Mesendoderm (in vitro differentiated cells): ENCODE measurements at places on chromosomes 3 and 15.

DNA sequence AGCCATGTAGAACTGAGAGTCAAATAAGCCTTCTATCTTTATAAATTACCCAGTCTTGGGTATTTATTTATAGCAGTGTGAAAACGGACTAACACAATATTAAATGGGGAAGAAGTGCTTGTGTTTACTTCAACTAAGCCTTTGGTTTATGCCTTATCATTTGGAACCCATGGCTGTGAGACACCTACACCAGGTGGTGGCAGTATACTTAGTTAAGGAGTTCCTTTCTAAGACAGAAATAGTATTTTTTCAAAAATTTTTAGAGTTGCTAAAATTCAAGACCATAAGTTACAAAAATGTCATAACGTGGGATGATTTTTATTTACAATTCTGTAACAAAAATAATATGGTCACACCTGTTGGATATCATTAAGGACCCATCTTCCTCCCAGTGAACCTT lies 354.5 kb upstream of the SOX14 start:
- H3K36me3 ChIP-seq, result no peaks in the 10 kb centered on the region
- no peak overlapping the region for H3K27ac ChIP-seq
- peak; percentile 40 for DNase-seq
- H3K27me3 ChIP-seq, result no peaks in the 10 kb centered on the region
- no peaks in the 10 kb centered on the region for H3K4me1 ChIP-seq

DNA sequence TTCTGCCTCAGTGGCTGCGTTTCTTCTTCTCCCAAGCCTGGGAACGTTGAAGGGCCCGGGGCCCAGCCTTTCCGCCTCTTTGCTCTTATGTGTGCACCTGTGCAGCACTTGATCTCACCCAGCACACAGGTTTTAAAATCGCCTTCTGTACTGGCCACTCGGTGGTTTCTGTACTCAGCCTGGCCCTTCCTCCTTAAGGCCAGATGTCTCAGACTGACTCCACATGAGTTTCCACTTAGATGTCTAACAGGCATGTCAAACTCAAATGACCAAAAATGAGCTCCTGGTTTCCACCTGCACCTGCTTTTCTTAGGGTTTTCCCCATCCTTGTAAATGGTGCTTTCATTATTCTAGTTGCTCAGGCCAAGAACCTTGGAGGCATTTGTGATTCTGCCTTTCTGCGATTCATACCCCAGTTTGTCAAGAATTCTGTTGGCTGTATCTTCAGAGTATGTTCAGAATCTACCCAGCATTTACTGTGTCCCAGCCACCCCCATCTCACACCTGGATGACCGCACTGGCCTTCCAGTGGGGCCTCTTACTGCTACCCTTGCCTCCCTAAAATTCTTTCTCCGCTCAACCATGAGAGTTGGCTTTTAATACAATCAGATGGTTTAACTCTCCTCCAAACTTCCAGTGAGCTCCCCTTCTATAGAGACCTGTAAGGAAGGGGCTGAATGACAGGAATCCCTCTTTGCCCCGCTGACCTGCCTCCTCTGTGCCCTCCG lies 2.2 kb upstream of the TRAK1 start:
- no peaks in the 10 kb centered on the region for H3K27me3 ChIP-seq
- no peaks in the 10 kb centered on the region for H3K36me3 ChIP-seq
- no peak overlapping the region for H3K27ac ChIP-seq

DNA sequence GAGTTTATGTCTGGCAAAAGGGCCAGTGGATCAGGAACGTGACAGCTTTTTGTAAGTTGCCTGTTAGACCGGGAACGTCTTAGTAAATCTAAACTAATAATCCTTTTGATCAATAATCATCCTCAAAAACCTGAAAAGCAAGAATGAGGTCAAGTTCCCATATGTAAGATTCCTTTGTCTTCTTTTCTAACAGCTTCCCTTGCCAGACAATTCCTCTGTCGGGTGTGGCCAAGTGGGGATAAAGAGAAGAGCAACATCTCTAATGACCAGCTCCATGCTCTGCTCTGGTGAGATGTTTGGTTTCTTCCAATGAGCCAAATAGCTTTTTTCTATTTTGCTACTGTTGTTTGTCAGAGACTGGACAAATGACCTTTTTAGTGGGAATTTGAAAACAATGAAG lies 19.8 kb downstream of the FANCD2OS start:
- no peak overlapping the region for H3K4me3 ChIP-seq
- no peaks in the 10 kb centered on the region for H3K27me3 ChIP-seq
- no peak overlapping the region for H3K27ac ChIP-seq
- H3K4me1 ChIP-seq, result no peaks in the 10 kb centered on the region
- H3K36me3 ChIP-seq, result peaks cover 8% of the 10 kb centered on the region

- H3K4me3 ChIP-seq, result no peak overlapping the region
- H3K27ac ChIP-seq, result no peak overlapping the region
- H3K4me1 ChIP-seq, result no peaks in the 10 kb centered on the region
- no peaks in the 10 kb centered on the region for H3K27me3 ChIP-seq
- DNase-seq, result no peak
Observed at GRCh38 chr3:112379020-112379690, 46.2 kb downstream of the CD200 start.

DNA sequence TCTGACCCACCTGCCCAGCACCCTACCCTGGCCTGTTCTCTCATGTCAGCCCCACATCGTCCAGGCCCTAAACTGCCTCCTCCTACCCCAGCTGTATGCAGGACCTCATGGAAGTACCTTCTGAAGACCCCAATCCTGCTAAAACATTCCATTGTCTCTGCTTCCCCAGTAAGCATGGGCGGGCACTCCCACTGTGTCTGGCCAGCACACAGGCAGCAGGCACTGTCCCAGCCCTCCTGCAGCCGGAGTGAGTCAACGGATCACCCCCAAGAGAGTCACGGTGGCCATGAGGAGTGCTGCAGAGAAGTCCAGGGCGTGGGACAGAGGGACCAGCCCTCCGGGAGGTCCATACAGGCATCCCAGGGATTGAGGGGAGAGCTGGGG lies 36.4 kb upstream of the SLCO2A1 start:
- no peak for DNase-seq
- H3K36me3 ChIP-seq, result no peaks in the 10 kb centered on the region

GRCh38 chr15:83109532-83109931 lies 2.1 kb downstream of the TM6SF1 start:
- H3K4me1 ChIP-seq, result no peaks in the 10 kb centered on the region
- H3K27ac ChIP-seq, result no peak overlapping the region
- no peak overlapping the region for H3K4me3 ChIP-seq

DNA sequence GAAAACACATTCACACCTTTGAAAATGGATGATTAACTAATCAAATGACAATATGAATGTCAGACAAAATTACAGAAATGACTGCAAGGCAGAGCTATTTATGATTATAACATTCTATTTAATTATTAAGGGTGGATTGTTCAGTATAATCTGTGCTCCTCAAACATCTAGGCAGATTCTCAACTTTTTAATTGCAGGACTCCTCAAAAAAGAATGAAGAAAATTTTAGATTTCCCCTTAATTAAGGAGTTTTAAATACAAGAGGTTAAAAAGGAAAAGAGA lies 22.6 kb upstream of the CMC1 start:
- H3K27me3 ChIP-seq, result no peaks in the 10 kb centered on the region
- H3K4me1 ChIP-seq, result no peaks in the 10 kb centered on the region
- DNase-seq, result no peak
- H3K4me3 ChIP-seq, result no peak overlapping the region

GRCh38 chr15:79923079-79923514 lies 26.3 kb upstream of the MTHFS start:
- peak; percentile 77 for DNase-seq
- no peaks in the 10 kb centered on the region for H3K4me1 ChIP-seq
- peak overlapping the region; percentile 68 for H3K4me3 ChIP-seq
- H3K36me3 ChIP-seq, result peaks cover 5% of the 10 kb centered on the region

GRCh38 chr15:65085990-65086679 lies 9.6 kb downstream of the KBTBD13 start:
- no peak overlapping the region for H3K4me3 ChIP-seq
- H3K36me3 ChIP-seq, result no peaks in the 10 kb centered on the region
- H3K4me1 ChIP-seq, result peaks cover 21% of the 10 kb centered on the region
- H3K27me3 ChIP-seq, result no peaks in the 10 kb centered on the region

DNA sequence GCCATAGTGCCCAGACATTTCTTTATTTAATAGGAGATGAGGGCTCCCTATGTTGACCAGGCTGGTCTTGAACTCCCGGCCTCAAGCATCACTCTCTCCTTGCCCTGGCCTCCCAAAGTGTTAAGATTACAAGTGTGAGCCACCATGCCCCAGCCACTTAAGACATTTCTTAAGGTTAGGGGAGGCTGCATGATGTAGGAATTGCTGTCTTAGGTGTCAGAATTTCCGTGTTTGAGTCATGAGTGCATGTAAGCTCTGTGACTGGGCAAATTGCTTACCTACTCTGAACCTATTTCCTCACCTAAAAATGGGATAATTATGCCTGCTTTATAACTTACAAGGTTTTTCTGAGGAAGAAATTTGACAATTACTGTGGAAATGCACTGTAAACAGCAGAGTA lies 34.2 kb upstream of the SIAH2 start:
- H3K27me3 ChIP-seq, result no peaks in the 10 kb centered on the region
- no peaks in the 10 kb centered on the region for H3K36me3 ChIP-seq
- peak; percentile 39 for DNase-seq

- H3K4me3 ChIP-seq, result no peak overlapping the region
- H3K27me3 ChIP-seq, result no peaks in the 10 kb centered on the region
- no peaks in the 10 kb centered on the region for H3K4me1 ChIP-seq
- no peak overlapping the region for H3K27ac ChIP-seq
Observed at GRCh38 chr15:78751602-78751979, 59.7 kb downstream of the ADAMTS7 start.

DNA sequence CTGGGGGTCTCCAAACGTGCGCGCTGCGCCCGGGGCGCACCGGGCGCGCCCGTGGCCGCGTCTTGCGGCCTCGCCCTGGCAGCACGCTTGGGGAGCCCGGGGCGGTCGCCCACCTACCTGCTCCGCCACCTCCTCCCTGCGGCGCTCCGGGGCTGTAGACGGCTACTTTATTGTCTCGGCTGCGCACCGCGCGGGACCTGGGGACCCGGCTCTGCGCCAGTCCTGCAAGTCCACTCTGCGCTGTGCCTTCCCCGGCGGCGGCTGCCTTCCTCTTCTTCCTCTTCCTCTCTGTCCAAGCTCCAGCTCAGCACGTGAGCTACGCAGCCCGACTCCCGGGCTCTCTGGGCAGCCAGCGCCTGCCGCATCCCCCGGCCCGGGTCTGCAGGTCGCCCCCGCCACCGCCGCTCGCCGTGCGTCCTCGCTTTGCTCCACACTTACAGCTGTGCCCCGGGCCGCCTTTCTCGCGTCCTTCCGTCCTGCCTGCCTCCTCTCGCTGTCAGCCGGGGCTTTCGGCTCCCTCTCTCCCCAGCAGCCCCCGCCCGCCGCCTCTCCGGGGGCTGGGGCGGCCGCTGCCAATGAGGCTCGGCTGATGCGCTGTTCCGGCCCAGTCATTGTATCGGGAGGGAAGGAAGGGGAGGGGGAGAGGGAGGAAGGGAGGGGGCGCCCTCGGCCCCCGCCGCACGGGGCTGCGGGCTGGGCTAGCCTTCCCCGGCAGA lies 156.4 kb upstream of the FRMD4B start:
- no peak overlapping the region for H3K27ac ChIP-seq
- no peaks in the 10 kb centered on the region for H3K4me1 ChIP-seq
- DNase-seq, result peak; percentile 71
- H3K27me3 ChIP-seq, result peaks cover 12% of the 10 kb centered on the region

DNA sequence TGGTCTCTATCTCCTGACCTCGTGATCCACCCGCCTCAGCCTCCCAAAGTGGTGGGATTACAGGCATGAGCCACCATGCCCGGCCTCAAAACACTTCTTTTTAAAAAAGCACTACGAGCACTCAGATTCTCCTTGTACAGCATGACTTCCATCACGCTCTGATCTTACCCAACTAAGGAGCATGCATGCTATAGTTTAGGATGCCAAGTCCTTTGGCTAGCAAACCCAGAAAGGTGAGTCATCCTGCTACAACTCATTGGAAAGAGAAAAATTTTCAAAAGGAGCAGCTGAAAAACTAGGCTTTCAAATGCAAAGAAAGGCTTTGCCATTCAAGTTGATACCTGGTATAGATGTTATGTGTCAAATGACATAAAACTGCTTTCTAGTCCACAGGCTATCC lies 70.3 kb upstream of the PRICKLE2 start:
- H3K4me3 ChIP-seq, result no peak overlapping the region
- no peaks in the 10 kb centered on the region for H3K27me3 ChIP-seq
- no peak overlapping the region for H3K27ac ChIP-seq
- H3K36me3 ChIP-seq, result no peaks in the 10 kb centered on the region

GRCh38 chr3:23439080-23439479 lies 236.0 kb downstream of the UBE2E2 start:
- DNase-seq, result no peak
- no peaks in the 10 kb centered on the region for H3K27me3 ChIP-seq
- H3K36me3 ChIP-seq, result no peaks in the 10 kb centered on the region
- H3K4me1 ChIP-seq, result no peaks in the 10 kb centered on the region

DNA sequence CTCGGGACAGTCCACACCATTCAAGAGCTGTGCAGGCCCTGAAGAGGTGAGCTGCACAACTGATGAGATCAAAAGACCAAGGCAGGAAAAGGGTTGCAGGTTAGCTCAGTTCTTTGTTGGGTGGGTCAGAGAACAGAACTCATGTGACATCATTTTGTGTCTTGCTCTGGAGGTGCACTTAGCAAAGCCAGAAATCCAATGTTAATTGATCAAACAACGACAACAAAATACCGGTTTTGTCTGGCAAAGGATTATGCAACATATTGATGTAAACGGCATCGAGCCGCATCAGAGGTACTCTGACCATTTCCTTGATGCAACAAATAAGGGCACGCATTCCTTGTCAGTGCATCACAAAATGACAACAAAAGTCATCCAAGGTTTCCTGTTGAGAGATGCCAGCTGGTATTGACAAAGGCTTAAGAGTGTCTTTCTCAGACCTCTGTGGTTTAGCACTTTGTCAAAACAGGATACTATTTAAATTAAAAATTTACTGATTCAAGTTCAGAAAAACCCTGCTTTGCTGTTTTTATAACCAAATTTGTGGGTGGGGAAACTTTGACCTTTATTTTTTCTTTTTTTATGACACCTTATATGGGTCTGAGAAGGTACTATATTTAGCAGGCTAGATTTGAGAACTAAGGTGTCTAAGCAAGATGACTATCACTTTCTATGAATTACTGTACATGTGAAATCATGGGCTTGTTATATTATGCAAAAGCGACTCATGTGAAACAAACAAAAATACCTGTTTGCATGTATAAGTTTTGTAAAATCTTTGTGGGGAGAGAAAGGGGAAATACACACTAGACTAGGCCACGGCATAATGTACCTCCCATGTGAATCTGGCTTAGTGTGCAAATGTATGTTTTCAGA lies 496.1 kb downstream of the FOXP1 start:
- H3K27me3 ChIP-seq, result no peaks in the 10 kb centered on the region
- no peak for DNase-seq
- no peaks in the 10 kb centered on the region for H3K4me1 ChIP-seq

DNA sequence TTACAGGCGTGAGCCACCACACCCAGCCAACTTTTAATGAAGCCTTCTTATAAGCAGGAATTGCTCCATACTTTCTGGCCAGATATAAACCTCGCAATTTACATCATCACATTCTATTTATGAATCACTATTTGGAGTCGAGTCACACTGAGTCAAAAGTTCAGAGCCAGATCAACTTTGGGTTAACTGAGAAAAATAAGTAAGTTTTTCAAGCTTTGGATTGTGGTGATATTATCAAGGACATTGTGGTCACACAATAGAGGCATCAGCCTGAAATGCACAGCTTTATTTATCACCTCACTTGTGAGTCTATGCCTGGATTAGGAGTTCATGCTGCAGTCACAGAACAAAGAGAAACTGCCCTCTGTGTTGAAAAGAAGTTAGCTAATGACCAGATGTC lies 1163.5 kb downstream of the ROBO1 start:
- H3K4me3 ChIP-seq, result no peak overlapping the region
- no peak for DNase-seq
- H3K27ac ChIP-seq, result no peak overlapping the region
- no peaks in the 10 kb centered on the region for H3K4me1 ChIP-seq
- H3K27me3 ChIP-seq, result no peaks in the 10 kb centered on the region

GRCh38 chr3:190545191-190545590 lies 31.3 kb downstream of the IL1RAP start:
- no peaks in the 10 kb centered on the region for H3K27me3 ChIP-seq
- H3K4me3 ChIP-seq, result no peak overlapping the region
- H3K36me3 ChIP-seq, result no peaks in the 10 kb centered on the region
- H3K27ac ChIP-seq, result no peak overlapping the region
- no peaks in the 10 kb centered on the region for H3K4me1 ChIP-seq
